ENCODE measurements at places on chromosomes 16 and 17. TPM values are rescaled to one million over a fixed set of nuclear protein-coding genes. Genes with fewer than 3 reads are reported as not detected.

The HS3ST4 gene
- polyA plus RNA-seq = 0.88 TPM

The LGALS3BP gene
- 115 TPM for polyA plus RNA-seq

The LRRC75A gene
- polyA plus RNA-seq = 3.9 TPM

The ST6GALNAC1 gene
- 0.28 TPM for polyA plus RNA-seq
